ENCODE measurements at places on chromosomes 1 and 21.

DNA sequence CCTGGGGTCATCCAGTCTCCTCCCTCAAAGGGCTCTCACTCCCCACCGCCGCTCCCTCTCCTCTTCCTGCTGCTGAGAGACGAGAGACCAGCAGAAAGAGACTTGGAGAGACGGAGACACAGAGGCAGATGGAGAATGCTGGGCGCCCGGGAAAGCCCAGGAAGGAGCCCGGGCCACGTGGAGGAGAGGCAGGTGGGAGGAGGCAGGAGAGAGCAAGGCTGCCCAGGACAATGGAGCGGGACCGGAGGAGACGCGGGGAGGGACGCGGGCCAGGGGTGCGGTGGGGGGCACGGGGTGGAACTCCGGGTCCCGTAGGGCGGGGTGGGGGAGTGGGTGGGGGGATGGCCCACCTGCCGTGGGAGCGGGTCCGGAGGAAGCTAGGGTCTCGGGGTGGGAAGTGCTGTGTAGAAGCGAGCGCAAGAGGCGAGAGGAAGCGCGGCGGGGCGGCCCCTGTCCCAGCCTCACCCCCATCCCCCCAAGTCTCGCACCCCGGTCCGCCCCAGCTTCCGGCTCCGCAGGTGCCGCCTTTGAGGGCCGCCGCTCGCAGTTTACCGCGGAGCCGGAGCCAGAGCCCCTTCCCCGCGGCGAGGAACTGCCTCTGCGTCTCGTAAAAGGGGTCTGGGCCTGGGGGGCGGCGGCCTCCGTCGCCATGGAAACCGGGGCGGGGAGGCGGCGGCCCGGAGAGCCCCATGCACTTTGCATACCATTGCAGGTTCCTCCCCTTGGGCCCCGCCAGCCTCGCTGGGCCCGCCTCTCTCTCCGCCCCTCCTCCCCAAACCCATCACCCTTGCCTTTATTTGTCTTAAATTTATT, 11.7 kb upstream of the EPHA2 start:
- DNase-seq = peak; percentile 78

- DNase-seq = no peak
Observed at GRCh38 chr1:14926818-14927575, 226.6 kb upstream of the TMEM51 start.

GRCh38 chr1:221449801-221450470, 292.0 kb downstream of the DUSP10 start:
- no peak for DNase-seq

GRCh38 chr1:218887141-218887925, 286.3 kb upstream of the LYPLAL1 start:
- DNase-seq = no peak

DNA sequence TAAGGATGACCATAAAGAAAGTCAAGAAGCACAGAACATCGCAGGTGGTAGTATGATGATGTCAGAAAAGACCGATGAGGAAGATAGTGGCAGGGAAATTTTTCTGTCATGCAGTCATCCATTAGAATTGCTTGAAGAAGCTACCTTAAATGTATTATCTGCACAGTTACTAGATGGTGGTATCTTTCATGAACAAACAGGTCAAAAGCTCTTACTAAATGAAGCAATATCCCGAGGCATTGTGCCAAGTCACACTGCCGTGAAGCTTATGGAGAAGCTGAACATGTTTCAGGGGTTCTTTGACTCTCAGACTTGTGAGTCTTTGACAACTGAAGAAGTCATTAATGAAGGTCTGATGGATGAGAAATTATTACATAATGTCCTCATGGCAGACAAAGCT, 128.8 kb downstream of the MACF1 start:
- no peak for DNase-seq

- no peak for DNase-seq
Observed at GRCh38 chr1:230340526-230341161, 85.5 kb downstream of the PGBD5 start.

DNA sequence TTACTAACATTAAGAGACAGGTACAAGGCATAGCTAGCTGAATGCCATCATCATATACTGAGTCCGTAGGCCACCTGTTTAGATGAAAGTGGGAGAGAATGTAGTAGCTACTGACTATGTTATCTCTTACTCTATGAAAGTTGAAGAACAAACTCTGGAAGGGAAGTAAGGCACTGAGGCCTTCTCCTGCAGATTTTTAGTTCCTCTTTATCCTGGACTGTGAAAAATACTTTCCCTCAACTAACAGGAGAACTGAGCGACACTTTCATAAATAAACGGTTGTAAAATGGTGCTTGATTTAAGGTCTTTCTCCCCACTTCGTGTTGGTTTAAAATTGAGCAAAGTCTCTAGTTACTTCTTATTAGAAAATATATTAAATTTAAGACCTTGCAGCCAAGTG, 101.9 kb downstream of the FNBP1L start:
- DNase-seq = no peak

- no peak for DNase-seq
Observed at GRCh38 chr1:189774721-189775287, 702.9 kb downstream of the BRINP3 start.

GRCh38 chr21:42671778-42672593, 18.6 kb downstream of the PDE9A start:
- DNase-seq = no peak

DNA sequence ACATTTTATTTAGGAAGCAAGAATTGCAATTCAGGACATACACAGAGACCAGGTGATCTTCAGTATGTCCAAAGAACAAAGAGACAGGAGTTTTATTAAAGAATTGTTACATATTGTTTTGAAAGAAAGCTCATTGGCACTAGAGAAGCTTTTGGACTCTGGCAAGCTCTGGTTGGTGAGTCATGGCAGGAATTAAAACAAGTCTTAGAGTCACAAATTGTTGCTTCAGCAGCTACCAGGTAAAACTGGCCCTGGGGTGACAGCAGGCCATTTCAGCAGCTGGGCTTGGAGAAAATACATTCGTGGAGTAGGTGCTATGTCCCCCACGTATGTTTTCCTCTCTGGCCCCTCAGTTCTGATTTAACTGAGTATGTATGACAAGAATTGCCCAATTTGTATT, 58.8 kb downstream of the MAP3K21 start:
- DNase-seq = no peak

GRCh38 chr1:83583351-83584014, 415.4 kb downstream of the TTLL7 start:
- peak; percentile 32 for DNase-seq

GRCh38 chr1:77504986-77505385, 177.5 kb downstream of the ZZZ3 start:
- no peak for DNase-seq

- DNase-seq = no peak
Observed at GRCh38 chr1:57986432-57986831, 560.1 kb downstream of the OMA1 start.

GRCh38 chr1:36942148-36942547, 92.2 kb downstream of the GRIK3 start:
- DNase-seq = no peak

- DNase-seq = no peak
Observed at GRCh38 chr1:100395913-100396312, 43.6 kb downstream of the CDC14A start.

DNA sequence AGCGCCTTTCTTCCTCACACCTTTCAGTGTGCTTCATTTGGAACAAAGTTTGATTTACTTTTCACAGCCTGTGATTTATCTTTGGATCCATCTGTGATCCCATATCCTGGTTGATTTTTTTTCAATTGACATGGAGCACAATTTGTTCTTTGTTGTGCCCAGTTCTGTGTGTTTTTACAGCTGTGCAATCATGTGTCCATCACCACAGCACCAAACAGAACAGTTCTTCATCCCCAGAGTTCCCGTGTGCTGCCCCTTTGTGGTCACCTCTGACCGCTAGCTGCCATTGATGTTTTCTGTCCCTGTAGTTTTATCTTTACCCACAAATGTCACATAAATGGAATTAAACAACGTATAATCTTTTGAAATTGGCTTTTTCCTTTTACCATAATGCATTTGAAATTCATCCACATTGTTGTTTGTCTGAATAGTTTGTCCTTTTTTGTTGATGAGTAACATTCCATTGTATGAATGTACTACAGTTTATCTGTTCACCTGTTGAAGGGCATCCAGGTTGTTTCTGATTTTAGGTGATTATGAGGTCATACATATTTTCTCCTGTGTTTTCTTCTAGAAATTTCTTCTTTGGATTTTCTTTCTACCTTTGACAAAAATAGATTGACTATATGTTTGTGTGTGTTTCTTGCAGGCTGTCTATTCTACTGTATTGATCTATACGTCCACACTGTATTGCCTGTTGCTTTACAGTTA, 17.4 kb downstream of the MIGA1 start:
- DNase-seq = no peak

GRCh38 chr1:155128755-155129473, 1.2 kb downstream of the EFNA1 start:
- peak; percentile 25 for DNase-seq

- no peak for DNase-seq
Observed at GRCh38 chr21:37828556-37828955, 87.7 kb downstream of the KCNJ6 start.

DNA sequence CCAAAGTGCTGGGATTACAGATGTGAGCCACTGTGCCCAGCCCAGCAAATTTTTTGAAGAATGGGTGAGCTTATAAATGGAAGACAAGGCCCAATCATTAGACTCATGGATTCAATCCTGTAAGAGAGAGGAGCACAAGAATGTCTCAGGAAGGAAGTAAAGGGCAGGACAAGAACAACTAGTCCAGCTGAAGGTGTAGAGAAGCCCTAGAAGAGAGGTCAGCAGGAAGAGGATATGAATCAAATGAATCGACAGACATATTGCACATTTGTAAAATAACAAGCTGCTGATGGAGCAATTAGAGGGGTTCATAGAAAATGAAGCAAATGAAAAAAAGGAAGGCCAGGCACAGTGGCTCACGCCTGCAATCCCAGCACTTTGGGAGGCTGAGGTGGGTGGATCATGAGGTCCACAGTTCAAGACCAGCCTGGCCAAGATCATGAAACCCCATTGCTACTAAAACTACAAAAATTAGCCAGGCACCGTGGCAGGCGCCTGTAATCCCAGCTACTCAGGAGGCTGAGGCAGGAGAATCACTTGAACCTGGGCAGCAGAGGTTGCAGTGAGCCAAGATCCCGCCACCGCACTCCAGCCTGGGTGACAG, 74.9 kb downstream of the MIS18A start:
- no peak for DNase-seq

- DNase-seq = no peak
Observed at GRCh38 chr1:74593887-74594866, 79.4 kb downstream of the ERICH3 start.

- DNase-seq = no peak
Observed at GRCh38 chr1:67832737-67833601, at the start of gene GNG12. GNG12 (minus strand) TSS chr1:67833467; CDS start chr1:67707686, 125,781 bp downstream.

DNA sequence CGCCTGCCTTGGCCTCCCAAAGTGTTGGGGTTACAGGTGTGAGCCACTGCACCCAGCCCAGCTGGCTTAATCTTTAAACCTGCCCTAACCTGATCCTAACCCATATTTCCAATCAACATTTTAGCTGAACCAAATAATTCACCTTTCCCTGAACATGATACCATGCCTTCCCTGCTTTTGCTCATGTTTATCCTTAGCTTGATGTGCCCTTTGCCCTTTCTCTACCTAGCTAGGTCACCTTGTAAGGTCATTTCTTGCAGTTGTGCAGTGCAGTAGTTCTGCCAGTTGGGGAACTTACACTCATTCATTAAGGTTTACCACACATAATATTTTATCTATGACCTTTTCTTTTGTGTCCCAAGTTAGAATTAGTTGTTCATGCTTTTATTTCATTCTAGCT, 5.3 kb downstream of the UAP1 start:
- DNase-seq = no peak

DNA sequence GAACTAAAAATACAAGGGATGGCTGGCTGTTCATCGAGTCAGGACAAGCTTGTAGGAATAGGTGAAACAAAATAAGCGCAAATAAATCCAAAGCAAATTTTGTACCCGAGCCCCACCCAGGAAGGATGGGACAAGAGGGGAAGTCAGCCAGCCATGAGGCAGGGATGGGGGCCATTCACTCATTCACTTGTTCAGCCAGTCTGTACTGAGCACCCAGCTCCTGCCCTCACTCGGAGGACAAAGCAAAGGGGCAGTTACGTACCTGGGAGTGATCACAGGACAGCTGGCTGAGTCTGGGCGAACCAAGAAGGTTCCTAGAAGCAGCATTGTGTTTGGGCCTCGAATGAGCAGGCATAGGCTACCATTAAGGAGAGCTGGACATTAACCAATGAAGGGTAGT, 94.0 kb upstream of the VAMP3 start:
- no peak for DNase-seq

DNA sequence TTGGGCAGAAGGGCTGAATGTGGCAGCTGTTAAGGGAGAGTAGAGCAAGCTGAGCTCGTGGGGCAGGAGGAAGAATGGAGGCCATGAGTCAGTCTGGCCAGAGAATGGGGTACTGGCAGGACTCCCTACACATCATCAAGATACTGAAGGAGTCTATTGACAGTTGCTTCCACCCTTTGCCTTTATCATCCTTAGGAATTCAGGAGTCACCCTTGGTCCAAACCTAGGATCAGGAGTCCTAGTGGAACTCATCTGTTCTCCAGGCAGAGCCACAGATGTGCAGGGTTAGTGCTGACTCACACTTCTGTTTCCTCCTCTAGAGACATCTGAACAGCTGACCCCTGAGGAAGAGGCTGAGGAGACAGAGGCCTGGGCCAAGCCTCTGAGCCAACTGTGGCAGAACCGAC, 18.7 kb upstream of the ST3GAL3 start:
- no peak for DNase-seq

- DNase-seq = no peak
Observed at GRCh38 chr1:86447198-86447790, 21.4 kb upstream of the CLCA1 start.

- no peak for DNase-seq
Observed at GRCh38 chr21:18602711-18603110, 199.1 kb upstream of the TMPRSS15 start.

GRCh38 chr1:203424861-203425662, 50.5 kb upstream of the PRELP start:
- DNase-seq = no peak

DNA sequence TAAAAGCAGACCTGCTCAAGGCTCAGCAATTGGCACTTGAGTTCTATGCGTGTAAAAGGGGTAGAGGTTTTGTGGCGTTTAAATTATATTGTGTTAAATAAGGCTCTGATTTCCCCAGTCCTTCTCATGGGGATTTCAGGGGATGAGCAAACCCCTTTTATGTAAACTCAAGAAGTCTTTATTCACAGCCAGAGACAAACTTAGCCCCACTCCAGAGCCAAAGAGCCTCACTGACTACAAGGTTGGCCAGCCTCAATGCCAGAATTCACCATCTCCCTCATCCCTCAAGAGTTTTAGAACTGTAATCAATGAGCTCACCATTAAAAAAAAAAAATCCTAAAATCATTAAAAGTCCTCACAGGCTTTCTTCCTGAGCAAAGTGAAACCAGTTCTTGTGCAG, 107.8 kb downstream of the SLC30A10 start:
- DNase-seq = no peak

GRCh38 chr21:15014221-15014620, 50.6 kb downstream of the NRIP1 start:
- no peak for DNase-seq

- no peak for DNase-seq
Observed at GRCh38 chr1:22562584-22563583, at the start of gene EPHA8. EPHA8 (plus strand) TSS chr1:22563489; CDS start chr1:22563636, 147 bp downstream.

GRCh38 chr1:178057912-178058534, 35.9 kb upstream of the RASAL2 start:
- no peak for DNase-seq

- DNase-seq = no peak
Observed at GRCh38 chr1:200006711-200007110, 20.8 kb upstream of the NR5A2 start.
